HAP-1 (cell line): ENCODE measurements at places on chromosomes 2 and 18.

- DNase-seq = no peak
Measured at GRCh38 chr2:137336067-137336466, 570.7 kb downstream of the THSD7B start.

DNA sequence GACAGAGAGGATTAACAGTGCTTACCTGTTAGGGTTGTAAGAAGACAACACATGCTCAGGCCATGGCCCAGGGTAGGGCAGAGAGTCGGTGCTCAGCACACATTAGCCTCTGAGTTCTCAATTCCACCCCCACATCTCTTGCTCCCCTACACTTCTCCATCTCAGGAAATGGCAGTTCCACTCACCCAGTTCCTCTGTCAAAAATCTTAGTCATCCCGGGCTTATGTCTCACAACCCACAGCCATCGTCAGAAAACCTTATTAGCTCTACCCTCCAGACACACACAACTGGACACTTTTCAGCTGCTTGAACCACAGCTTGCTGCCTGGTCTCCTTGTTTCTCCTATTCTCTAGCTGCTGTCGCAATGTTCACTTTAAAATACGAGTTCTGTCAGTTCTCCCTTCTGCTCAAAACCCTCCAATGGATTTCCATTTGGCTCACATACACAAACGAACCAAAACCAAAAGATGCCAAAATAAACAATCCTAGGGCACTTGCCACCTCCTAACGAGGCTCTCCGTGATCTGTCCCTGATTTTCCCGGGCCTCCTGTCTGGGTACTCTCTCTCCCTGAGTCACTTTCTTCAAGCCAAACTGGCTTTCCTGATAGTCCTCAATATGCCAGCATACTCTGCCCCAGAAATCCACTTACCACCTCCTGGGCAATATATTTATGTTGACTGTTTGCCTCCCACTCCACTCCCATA, 89.7 kb downstream of the KCTD1 start:
- DNase-seq = no peak

- DNase-seq = no peak
Measured at GRCh38 chr2:236689981-236690380, 120.4 kb downstream of the ACKR3 start.

- DNase-seq = no peak
Measured at GRCh38 chr2:189300916-189301315, 121.4 kb upstream of the COL5A2 start.

GRCh38 chr2:161415034-161415986, 787 bp upstream of the TBR1 start:
- no peak for DNase-seq
